Activated CD8-positive, alpha-beta memory T cell treated with anti-CD3 and anti-CD28 coated beads for 1 hour (primary cell): ENCODE measurements at places on chromosomes 4 and X.

DNA sequence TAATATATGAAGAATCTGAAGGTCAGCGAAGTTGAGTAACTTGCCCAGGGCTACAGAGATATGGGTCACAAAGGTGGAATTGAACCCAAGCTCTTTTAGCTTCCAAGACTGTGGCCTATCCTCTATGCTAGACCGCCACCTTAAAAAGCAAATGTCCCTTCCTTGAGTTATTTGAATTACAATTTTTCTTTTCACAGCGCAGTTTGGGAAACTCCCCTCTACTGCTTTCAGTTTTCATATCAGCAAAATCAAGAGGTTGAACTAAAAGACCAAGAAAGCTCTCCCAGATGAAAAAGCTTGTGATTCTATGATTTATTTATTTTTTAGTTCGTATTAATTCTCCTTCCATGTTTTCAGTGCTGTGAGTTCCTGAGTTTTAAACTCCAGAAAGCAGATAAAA lies 174.5 kb upstream of the C1QTNF7 start:
- no peak for DNase-seq

DNA sequence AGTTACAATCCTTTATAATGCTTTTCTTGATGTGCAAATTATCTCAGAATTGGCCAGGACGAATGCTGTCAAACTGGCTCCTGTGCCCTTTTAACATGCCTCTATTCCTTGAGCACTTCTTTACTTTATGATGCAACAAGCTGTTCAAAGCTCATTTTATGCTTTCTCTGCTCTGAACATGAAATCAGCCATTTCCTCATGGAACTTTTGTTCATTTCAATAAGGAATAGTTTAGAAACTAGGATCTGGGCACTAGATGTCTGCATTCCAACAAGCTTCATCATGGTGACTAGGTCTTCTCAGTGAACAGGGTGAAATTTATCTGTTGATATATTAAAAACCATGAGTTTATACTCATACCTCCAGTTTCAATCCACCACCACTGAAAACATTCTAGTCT lies 87.3 kb upstream of the TEX13A start:
- DNase-seq, result no peak

DNA sequence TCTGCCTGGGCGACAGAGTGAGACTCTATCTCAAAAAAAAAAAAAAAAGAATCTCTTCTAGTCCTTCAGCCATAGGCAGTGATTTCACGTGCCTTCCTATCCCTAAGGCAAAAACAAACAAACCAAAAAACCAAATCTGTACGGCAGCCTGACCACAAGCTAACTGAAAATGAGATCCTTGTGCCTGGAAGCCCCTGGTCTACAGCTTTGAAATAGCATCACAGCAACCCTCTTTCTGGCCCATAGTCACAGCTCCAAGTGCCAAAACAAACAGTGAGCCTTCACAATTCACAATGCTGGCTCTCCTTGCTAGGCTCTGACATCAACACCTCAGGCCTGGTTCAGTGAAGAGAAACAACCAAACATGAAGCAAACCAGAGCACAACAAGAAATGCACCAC lies 46.1 kb downstream of the TMEM150C start:
- no peak for DNase-seq

DNA sequence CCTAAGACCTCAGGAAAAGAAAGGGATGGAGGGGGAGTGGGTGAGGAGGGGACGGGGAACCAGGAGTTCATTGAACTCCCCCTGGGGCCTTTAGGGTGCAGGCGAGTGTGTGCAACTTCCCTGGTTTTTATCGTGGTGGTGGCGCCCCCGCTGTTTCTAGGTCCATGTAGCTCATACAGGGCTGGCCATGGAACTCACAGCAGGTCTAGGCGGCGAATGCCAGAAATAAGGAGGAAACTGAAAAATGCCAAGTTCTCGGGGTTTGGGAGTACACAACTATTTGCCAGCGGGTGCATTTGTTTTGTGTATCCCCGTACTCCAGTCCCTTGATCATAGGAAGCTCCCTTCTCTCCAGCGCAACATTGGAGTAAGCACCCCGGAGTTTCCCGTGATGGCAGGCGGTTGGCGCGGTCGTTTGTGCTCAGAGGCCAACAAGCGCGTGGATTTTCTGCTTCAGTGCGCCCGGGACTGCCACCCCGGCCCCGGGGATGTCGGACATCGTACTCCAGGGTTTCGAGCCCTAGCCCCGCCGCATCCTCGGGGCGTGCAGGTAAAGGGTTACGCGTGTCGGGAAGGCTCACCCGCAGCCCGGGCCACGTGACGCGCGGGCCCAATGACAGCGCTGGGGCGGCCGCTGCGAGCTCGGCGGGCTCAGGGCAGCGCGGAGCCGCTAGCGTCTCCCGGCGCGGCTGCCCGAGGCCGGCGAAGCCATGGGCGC lies 208.9 kb downstream of the NWD2 start:
- peak; percentile 14 for DNase-seq

DNA sequence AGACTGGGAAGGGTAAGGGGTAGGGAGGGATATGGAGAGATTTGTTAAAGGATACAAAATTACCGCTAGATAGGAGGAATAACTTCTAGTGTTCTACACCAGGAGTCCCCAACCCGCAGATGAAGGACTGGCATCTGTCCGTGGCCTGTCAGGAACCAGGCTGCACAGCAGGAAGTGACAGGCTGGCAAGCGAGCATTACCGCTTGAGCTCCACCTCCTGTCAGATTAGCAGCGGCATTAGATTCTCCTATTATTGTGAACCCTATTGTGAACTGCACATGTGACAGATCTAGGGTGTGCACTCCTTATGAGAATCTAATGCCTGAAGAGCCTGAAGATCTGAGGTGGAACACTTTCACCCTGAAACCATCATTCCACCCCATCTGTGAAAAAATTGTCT lies 27.9 kb upstream of the BBS7 start:
- DNase-seq, result peak; percentile 2

DNA sequence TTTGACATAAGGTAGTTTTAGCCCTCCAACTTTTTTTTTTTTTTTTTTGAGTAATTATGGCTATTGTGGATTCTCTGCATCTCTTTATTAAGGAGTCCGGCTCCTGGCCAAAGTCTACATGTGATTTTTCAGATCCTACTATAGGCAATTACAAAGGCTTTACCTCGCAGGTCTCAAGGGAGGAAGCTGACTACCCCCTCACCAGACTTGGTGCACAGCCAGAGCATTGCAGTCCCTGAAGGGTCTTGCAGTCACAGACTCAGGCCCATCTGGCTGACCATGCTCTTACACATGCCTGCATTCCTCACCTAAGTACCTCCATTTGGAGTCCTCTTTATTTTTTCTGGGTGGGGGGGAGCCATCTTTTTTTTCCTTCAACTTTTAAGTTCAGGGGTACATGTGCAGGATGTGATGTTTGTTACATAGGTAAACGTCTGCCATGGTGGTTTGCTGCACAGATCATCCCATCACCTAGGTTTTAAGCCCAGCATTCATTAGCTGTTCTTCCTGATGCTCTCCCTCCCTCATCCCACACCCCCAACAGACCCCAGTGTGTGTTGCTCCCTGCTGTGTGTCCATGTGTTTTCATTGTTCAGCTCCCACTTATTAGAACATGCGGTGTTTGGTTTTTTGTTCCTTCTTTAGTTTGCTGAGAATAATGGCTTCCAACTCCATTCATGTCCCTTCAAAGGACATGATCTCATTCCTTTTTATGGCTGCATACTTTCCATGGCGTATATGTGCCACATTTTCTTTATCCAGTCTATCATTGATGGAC lies 88.4 kb upstream of the STIM2 start:
- no peak for DNase-seq

GRCh38 chrX:153669174-153669890 lies 4.3 kb downstream of the PNCK start:
- DNase-seq, result no peak

DNA sequence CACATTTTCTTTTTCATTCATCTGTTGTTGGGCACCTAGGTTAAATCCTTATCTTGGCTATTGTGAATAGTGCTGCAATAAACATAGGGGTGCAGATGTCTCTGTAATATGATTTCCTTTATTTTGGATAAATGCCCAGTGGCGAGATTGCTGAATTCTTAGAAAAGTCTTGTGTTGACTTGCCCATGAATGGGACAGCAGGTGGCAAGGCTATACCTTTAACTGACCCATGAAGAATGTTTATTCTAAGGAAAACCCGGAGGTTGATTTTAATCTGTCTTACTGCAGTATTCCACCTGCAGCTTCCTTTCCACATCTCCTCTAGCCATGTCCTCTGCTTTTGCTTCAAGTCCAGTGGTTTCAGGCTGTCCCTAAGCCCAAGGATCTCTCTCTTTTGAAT lies 220.6 kb downstream of the SNCA start:
- DNase-seq, result no peak

- DNase-seq, result no peak
Observed at GRCh38 chrX:10011261-10011931, 44.2 kb downstream of the CLDN34 start.

- no peak for DNase-seq
Observed at GRCh38 chr4:44447563-44448504, 775 bp downstream of the KCTD8 start.

- no peak for DNase-seq
Observed at GRCh38 chr4:41133454-41134018, 80.8 kb downstream of the APBB2 start.

DNA sequence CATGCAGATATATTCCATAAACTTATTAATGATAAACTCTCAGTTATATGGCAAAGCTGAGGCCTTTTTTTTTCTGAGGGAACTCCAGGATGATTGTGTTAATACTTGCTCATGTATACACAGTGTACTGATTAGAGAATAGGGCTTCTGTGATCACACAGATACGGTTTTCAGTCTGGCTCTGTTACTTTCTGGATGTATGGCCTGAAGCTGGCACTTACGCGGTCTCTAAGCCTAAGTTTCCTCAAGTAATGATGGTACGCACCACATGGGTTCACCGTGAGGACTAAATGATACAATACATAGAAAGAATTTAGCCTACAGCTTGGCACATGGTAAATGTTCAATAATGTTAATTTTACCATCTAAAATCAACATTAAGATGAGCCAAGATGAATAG lies 73.8 kb downstream of the SEC24D start:
- no peak for DNase-seq

GRCh38 chr4:184808713-184809050 lies 17.1 kb downstream of the ACSL1 start:
- no peak for DNase-seq

- no peak for DNase-seq
Observed at GRCh38 chrX:8738588-8739189, 6.8 kb upstream of the ANOS1 start.

- DNase-seq, result no peak
Observed at GRCh38 chr4:110798687-110799086, 175.8 kb upstream of the PITX2 start.

DNA sequence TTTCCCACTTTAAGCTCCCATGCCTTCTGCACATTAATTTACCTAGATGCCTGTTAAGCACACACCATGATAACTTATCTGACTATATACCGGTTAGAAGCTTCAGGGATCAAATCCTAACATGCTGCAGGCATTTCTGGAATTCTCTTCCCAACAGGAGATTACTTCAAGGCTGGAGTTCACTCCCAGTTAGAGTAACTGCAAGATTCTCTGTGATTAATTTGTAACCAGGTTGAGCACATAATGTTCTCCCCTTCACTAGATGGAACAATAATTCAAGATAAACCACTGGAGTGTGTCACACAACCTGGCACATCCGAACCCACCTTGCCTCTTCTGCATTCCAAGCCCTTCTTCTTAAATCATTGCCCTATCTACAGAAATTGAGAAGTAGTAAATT lies 11.8 kb upstream of the UGT2A3 start:
- no peak for DNase-seq

DNA sequence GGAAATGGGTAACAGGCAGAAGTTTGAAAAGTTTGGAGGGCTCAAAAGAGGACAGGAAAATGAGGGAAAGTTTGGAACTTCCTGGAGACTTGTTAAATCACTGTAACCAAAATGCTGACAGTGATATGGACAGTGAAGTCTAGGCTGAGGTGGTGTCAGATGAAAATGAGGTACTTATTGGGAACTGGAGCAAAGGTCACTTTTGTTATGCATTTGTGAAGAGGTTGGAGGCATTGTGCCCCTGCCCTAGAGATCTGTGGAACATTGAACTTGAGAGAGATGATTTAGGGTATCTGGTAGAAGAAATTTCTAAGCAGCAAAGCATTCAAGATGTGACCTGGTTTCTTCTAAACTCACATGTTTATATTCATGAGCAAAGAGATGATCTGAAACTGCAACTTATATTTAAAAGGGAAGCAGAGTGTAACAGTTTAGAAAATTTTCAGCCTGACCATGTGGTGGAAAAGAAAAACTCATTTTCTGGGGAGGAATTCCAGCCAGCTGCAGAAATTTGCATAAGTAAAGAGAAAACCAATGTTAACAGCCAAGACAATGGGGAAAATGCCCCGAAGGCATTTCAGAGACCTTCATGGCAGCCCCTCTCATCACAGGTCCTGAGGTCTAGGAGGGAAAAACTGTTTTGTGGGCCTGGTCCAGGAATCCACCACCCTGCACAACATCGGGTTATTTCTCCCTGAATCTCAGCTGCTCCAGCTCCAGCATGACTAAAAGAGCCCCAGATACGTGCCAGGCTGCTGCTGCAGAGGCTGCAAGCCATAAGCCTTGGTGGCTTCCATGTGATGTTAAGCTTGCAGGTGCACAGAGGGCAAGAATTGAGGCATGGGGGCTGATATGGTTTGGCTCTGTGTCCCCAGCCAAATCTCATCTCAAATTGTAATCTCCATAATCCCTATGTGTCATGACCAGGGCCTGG lies 632.5 kb upstream of the GNPDA2 start:
- no peak for DNase-seq

DNA sequence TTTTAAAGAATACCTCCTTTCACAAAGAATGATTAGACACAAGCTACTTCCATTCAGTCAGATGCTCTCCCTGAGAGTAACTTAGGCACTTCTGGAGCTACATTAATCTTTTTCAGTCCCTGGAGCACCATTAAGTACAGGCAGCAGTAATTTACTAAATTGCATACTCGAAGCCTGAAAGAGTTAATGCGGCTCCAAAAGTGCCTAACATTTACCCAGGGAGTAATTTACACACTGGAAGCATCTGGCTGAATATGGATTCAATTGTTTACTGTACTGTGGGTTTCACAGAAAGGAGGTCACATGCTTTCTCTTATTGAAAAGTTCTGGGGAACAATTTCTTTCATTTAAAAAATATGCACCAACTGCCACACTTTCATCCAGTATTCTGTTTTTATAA lies 260.8 kb upstream of the TENM3 start:
- DNase-seq, result no peak

GRCh38 chrX:11193035-11193469 lies 81.9 kb downstream of the HCCS start:
- DNase-seq, result no peak

DNA sequence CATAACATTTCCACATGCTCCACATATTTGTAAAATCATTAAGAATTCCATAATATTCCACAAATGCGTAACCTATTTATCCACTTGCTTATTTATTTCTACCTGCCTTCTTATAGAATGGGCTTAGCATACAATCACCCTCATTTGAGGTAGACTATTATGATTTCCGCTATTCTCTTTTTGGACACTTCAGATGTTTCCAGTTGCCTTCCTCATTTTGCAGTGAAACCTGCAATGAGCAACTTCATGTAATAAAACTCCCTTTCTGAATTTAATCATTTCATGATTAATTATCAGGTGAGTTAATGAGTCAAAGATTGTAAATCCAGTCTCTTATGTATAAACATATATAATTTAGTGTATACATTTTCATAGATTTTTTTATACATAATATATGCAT lies 58.0 kb downstream of the PPP3CA start:
- no peak for DNase-seq
